ENCODE measurements at places on chromosomes 5 and 9. TPM values are rescaled to one million over a fixed set of nuclear protein-coding genes. Genes with fewer than 3 reads are reported as not detected.

TEX48 gene
- total RNA-seq = not detected

TUT7 gene
- 25.2 TPM for total RNA-seq

GALNT12 gene
- total RNA-seq = 12.9 TPM

SAXO1 gene
- 0.22 TPM for total RNA-seq

SPINK13 gene
- total RNA-seq = not detected

GRIA1 gene
- not detected for total RNA-seq

LEAP2 gene
- total RNA-seq = 2.0 TPM

ITGA2 gene
- total RNA-seq = 5.1 TPM

LRRC26 gene
- total RNA-seq = 0.89 TPM

GAPVD1 gene
- 46.0 TPM for total RNA-seq

GLDC gene
- 11.3 TPM for total RNA-seq

RMRP gene
- 16,487 TPM for total RNA-seq

PCDHA6 gene
- 12.5 TPM for total RNA-seq

NMUR2 gene
- total RNA-seq = not detected
